PC-3 (cell line): ENCODE measurements at places on chromosomes 5 and 9. TPM values are rescaled to one million over a fixed set of nuclear protein-coding genes. Genes with fewer than 3 reads are reported as not detected.

DNA sequence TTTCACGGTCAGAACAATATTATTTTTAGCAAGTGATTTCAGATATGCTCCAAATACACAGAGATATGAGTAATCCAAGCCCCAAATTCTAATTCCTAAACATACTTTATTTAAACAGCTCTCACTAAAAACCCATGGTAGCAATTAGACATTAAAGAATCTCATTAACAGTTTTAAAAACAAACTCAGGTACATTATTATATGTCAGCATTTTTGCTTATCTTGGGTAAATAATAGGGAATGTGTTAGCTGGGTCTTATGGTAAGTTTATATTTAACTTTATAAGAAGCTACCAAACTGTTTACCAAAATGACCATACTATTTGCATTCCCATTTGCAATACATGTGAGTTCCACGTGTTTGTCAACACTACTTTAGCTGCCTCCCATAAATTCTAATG lies 511.1 kb downstream of the HTR1A start:
- no peak overlapping the region for H3K4me3 ChIP-seq
- no peaks in the 10 kb centered on the region for H3K4me1 ChIP-seq

DNA sequence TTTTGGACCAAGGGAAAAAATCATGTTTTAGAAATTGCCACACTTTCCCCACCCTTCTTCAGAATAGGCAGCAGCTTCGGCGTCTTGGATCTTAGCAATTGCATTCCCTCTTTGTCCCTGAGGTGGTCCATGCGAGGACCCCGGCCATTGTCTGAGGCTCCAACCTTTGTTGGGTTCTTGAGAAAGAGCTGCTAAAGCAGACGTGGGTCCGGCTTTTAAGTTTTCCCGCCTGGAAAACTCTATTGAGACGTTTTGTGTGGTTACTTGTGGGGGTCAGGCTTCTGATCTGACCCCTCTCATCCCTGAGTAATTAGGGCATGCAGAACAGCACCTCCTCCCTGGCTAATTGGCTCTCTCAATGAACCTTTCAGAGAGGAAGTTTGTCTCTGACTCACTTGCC lies 509.6 kb upstream of the TNC start:
- H3K4me3 ChIP-seq, result no peak overlapping the region
- 0 out of 2 replicates have a peak, but pooled peaks cover 3% of the 10 kb centered on the region for H3K4me1 ChIP-seq
- no peak for DNase-seq
- H3K27me3 ChIP-seq, result no peaks in the 10 kb centered on the region
- H3K27ac ChIP-seq, result no peak overlapping the region

- no peak overlapping the region for H3K27ac ChIP-seq
- no peaks in the 10 kb centered on the region for H3K4me1 ChIP-seq
- no peak overlapping the region for H3K4me3 ChIP-seq
- H3K36me3 ChIP-seq, result no peaks in the 10 kb centered on the region
These were observed 148.9 kb downstream of the GCNT1 start for GRCh38 chr9:76607730-76608436.

LHX3 gene
- not detected in 2 replicates for total RNA-seq

C5orf46 gene
- 59.9 and 78.7 TPM in 2 replicates for total RNA-seq

- H3K27me3 ChIP-seq, result no peaks in the 10 kb centered on the region
- no peak overlapping the region for H3K4me3 ChIP-seq
- H3K36me3 ChIP-seq, result no peaks in the 10 kb centered on the region
- H3K27ac ChIP-seq, result no peak overlapping the region
- no peaks in the 10 kb centered on the region for H3K4me1 ChIP-seq
- no peak for DNase-seq
These were observed 34.7 kb downstream of the ADRB2 start for GRCh38 chr5:148861088-148861487.

GRCh38 chr9:80644044-80644443 lies 1045.3 kb downstream of the TLE1 start:
- H3K4me1 ChIP-seq, result peaks cover 9% of the 10 kb centered on the region; the same call in 1 of the 2 replicates
- no peak overlapping the region for H3K27ac ChIP-seq
- no peak overlapping the region for H3K4me3 ChIP-seq
- DNase-seq, result no peak
- H3K36me3 ChIP-seq, result no peaks in the 10 kb centered on the region

CNTNAP3 gene
- total RNA-seq, result 26.3 and 38.0 TPM in 2 replicates

PCDHB14 gene
- total RNA-seq, result 0.58 and 0.87 TPM in 2 replicates

- H3K36me3 ChIP-seq, result no peaks in the 10 kb centered on the region
- H3K27me3 ChIP-seq, result no peaks in the 10 kb centered on the region
- H3K4me1 ChIP-seq, result no peaks in the 10 kb centered on the region
- no peak for DNase-seq
These were observed 84.6 kb upstream of the SMIM15 start for GRCh38 chr5:61246768-61247307.

- no peak for DNase-seq
- H3K27me3 ChIP-seq, result no peaks in the 10 kb centered on the region
- no peak within 1 kb of the TSS for H3K4me3 ChIP-seq
- H3K27ac ChIP-seq, result no peak within 1 kb of the TSS
- H3K4me1 ChIP-seq, result no peaks in the 10 kb centered on the region
- no peaks in the 10 kb centered on the region for H3K36me3 ChIP-seq
These were observed at the start of gene FRRS1L for GRCh38 chr9:109166771-109167601. Gene FRRS1L (minus strand): TSS chr9:109167249. CDS start chr9:109167138, 111 bp downstream.

ANXA1 gene
- 176 and 192 TPM in 2 replicates for total RNA-seq

GRCh38 chr5:17808566-17808965 lies 174.3 kb downstream of the TAF11L14 start:
- no peak overlapping the region for H3K27ac ChIP-seq
- H3K36me3 ChIP-seq, result no peaks in the 10 kb centered on the region
- no peak for DNase-seq
- H3K4me1 ChIP-seq, result peaks cover 15% of the 10 kb centered on the region
- no peaks in the 10 kb centered on the region for H3K27me3 ChIP-seq
- no peak overlapping the region for H3K4me3 ChIP-seq

DNA sequence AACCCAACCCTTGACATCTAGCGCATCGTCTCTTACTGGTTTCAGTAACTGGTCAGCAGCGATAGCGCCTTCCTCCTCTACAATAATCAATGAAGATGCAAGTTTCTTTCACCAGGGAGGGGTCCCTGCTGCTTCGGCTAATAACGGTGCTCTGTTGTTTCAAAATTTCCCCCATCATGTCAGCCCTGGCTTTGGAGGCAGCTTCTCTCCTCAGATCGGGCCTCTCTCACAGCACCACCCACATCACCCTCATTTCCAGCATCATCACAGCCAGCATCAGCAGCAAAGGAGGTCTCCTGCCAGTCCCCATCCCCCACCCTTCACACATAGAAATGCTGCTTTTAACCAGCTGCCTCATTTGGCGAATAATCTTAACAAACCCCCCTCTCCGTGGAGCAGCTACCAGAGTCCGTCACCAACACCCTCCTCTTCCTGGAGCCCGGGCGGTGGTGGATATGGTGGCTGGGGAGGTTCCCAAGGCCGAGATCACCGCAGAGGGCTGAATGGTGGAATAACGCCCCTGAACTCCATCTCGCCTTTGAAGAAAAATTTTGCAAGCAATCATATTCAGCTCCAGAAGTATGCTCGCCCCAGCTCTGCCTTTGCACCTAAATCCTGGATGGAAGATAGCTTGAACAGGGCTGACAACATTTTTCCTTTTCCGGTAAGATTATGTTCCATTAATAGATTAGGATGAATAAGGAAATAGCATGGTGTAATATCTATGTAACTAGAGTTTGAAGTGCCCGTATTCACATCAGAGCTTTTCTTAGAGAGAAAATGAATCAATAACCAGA lies 2.2 kb downstream of the CPEB4 start:
- H3K27me3 ChIP-seq, result no peaks in the 10 kb centered on the region
- H3K27ac ChIP-seq, result peak overlapping the region; percentile 5
- peak; percentile 42 for DNase-seq
- peaks cover 52% of the 10 kb centered on the region for H3K4me1 ChIP-seq
- H3K4me3 ChIP-seq, result peak overlapping the region; percentile 90
- H3K36me3 ChIP-seq, result no peaks in the 10 kb centered on the region

- H3K4me1 ChIP-seq, result peaks cover 33% of the 10 kb centered on the region
- H3K27ac ChIP-seq, result no peak overlapping the region
- H3K36me3 ChIP-seq, result no peaks in the 10 kb centered on the region
- peak overlapping the region; percentile 85 for H3K4me3 ChIP-seq
These were observed 2.0 kb downstream of the CXXC5 start for GRCh38 chr5:139650031-139650688.

IL13 gene
- total RNA-seq, result not detected in 2 replicates

GRCh38 chr9:83449166-83449565 lies 89.0 kb downstream of the FRMD3 start:
- peaks cover 3% of the 10 kb centered on the region; the same call in 1 of the 2 replicates for H3K4me1 ChIP-seq
- H3K27ac ChIP-seq, result no peak overlapping the region
- H3K36me3 ChIP-seq, result no peaks in the 10 kb centered on the region
- no peak for DNase-seq

- no peaks in the 10 kb centered on the region for H3K4me1 ChIP-seq
- no peak overlapping the region for H3K4me3 ChIP-seq
- H3K36me3 ChIP-seq, result no peaks in the 10 kb centered on the region
- H3K27ac ChIP-seq, result no peak overlapping the region
- DNase-seq, result no peak
- no peaks in the 10 kb centered on the region for H3K27me3 ChIP-seq
These were observed 12.1 kb upstream of the ORM1 start for GRCh38 chr9:114310471-114311450.

SEMA6A gene
- total RNA-seq, result not detected in 2 replicates

DNA sequence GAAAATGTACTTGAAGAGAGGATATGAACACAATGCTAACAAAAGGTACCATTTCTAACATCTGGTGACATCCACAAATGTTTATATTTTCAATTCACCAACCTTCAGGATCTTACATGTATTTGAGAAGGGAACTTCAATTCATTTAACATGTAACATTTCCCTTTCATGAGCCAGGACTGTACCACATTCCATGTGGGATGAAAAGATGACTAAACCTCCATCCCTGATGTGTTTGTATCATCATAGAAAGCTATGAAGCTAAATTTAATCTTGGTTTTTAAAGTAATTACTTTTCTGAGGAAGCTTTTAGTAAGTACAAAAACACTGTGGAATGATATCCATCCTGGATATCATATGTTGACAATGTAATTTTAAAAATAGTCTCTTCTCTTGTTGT lies 78.2 kb upstream of the GNA14 start:
- H3K4me3 ChIP-seq, result no peak overlapping the region
- no peaks in the 10 kb centered on the region for H3K36me3 ChIP-seq
- H3K27ac ChIP-seq, result no peak overlapping the region
- no peaks in the 10 kb centered on the region for H3K27me3 ChIP-seq
- no peak for DNase-seq
- H3K4me1 ChIP-seq, result no peaks in the 10 kb centered on the region

GRCh38 chr5:122454541-122454940 lies 142.5 kb downstream of the SNCAIP start:
- no peaks in the 10 kb centered on the region for H3K36me3 ChIP-seq
- no peak overlapping the region for H3K27ac ChIP-seq
- no peak for DNase-seq
- no peak overlapping the region for H3K4me3 ChIP-seq

- no peak overlapping the region for H3K27ac ChIP-seq
- H3K27me3 ChIP-seq, result no peaks in the 10 kb centered on the region
- DNase-seq, result no peak
- peaks cover 10% of the 10 kb centered on the region for H3K4me1 ChIP-seq
- no peak overlapping the region for H3K4me3 ChIP-seq
These were observed 71.5 kb downstream of the NR6A1 start for GRCh38 chr9:124699575-124699974.

SPINK4 gene
- total RNA-seq, result not detected in 2 replicates

GRCh38 chr9:113737517-113738271 lies 138.4 kb upstream of the ZNF618 start:
- H3K4me1 ChIP-seq, result peaks cover 9% of the 10 kb centered on the region; the same call in 1 of the 2 replicates
- DNase-seq, result peak; percentile 76
- H3K27me3 ChIP-seq, result no peaks in the 10 kb centered on the region

- no peak overlapping the region for H3K27ac ChIP-seq
- H3K27me3 ChIP-seq, result no peaks in the 10 kb centered on the region
- peaks cover 32% of the 10 kb centered on the region for H3K4me1 ChIP-seq
- peak overlapping the region; percentile 84 for H3K4me3 ChIP-seq
These were observed 32.1 kb downstream of the EXOC3 start for GRCh38 chr5:474840-475661.

LRRC19 gene
- total RNA-seq, result not detected in 2 replicates

PCDHGA1 gene
- 0.04 and 0.06 TPM in 2 replicates for total RNA-seq

DNA sequence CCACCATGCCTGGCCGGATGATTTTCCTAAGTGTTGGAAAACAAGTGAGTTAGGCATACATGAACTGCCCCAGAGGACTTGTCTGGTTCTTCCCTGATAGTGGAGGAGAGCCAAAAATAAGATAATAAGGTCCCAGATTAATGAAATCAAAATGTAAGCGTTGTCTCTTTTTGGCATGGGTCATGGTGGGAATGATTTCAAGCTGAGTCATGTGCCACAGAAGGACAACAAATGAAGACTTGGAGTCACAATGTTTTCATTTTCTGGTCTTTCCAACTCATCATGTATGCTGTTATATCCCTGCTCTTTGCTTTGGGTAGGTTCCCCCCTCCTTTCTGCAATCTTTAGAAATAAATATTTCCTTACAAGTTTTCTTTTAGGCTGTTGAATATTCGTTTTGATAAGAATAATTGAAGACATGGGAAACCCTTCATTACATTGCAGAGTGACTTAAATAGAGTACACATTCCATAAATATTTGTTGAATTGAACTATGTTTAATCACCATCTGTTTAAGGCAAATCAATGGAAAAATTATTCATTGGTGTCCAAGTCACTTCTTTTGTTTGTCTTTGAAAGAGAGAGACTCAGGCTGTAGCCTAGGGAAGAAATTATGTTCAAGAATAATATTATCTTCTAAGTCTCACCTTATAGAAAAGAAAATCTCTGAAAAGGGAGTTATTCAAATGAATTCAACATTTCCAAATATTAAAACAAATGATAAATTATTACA lies 196.3 kb downstream of the CSNK1G3 start:
- H3K27me3 ChIP-seq, result no peaks in the 10 kb centered on the region
- H3K4me1 ChIP-seq, result peaks cover 14% of the 10 kb centered on the region
- DNase-seq, result peak; percentile 83

PCDHGB1 gene
- total RNA-seq, result 0.04 TPM in 1 of 2 replicates, not detected in the other

DNA sequence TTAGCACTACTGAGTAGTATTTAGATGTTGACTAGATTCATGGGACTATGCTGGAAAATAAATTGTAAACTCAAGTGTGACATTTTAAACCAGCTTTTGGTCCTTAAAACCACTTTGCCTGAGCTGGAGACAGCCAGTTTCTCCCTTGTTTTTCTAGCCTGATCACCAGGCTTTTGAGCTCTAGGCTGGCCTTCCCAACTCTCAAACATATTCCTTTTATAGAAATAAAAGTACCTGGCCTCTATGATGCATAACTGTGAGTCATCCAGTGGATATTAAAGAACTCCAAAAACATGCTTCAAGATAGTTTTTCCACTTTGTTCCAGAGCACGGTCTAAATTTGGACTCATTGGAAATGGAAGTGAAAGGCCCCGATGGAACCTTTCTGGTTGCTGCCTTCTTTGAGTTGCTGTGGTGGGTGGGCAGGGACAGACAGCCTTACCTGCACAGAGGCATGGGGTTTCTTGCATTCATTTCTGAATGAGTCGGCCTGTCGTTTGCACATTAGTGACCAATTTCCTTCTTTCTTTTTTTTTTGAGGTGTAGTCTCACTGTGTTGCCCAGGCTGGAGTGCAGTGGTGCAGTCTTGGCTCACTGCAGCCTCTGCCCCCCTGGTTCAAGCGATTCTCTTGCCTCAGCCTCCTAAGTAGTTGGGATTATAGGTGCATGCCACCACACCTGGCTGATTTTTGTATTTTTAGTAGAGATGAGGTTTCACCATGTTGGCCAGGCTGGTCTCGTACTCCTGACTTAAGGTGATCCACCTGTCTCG lies 43.1 kb downstream of the TRIO start:
- no peaks in the 10 kb centered on the region for H3K27me3 ChIP-seq
- peak overlapping the region; percentile 46 for H3K4me3 ChIP-seq

- no peak overlapping the region for H3K27ac ChIP-seq
- DNase-seq, result no peak
- H3K27me3 ChIP-seq, result no peaks in the 10 kb centered on the region
- H3K4me1 ChIP-seq, result peaks cover 16% of the 10 kb centered on the region
- peaks cover 3% of the 10 kb centered on the region for H3K36me3 ChIP-seq
- no peak overlapping the region for H3K4me3 ChIP-seq
These were observed 37.1 kb downstream of the CAST start for GRCh38 chr5:96699186-96699820.
